Stimulated activated CD4-positive, alpha-beta T cell treated with anti-CD3 and anti-CD28 coated beads, TNF-alpha, amount 100 ng/mL, for 4 hours (primary cell): ENCODE measurements at places on chromosomes 2 and 18.

DNA sequence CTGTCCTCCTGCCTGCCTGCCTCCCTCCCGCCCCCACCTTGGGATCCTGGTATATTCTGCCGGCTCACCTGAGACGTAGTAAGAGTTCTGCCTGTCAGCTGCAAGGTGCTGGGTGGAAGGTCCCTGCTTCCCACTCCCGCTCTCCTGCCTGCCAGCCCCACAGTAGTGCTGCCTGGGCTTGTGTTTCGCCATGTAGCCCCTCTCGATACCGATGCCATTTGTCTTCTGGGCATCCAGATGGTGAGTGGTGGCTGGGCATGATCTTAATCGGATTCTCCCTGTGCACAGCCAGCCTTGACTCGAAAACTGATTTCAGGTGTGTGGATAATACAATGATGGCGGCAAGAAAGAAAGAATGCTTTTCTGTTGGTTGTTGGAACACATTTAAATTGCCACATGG, 184.9 kb downstream of the AGAP1 start:
- no peak for DNase-seq

DNA sequence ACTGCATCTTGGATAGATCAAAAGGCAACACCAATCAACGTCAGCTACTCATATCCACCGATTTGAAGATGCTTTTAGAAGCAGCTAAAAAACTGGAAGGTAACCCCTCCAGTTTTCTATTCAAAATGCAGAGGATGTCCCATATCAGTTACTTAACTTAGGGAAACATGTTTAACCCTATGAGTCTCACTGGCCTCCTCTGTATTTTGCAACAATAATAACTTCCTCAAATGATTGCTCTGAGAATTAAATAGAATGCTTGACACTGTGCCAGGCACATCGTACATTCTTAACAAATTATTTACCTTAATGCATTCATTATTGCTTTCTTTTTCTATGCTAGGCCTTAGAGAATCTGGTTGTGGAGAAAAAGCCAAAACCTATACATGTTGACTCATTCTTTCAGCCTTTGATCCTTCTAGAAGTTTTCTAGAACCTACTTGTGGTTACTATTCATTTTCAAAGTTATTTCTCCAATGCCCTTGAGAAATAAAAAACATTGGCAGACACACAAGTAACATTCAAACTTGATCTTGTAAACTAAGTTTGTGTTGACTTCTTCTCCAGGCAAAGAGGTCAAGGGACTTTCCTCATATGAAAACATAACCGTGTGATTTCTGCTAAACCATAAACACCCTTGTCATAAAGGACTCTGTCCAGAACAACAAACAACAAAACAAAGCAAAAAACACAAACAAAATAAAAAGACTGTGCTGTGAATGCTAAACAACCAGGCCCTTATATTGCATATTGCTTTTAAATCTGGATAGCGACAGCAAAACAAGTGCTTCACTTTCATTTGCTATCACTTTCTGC, 4.6 kb downstream of the DOCK10 start:
- DNase-seq: no peak

DNA sequence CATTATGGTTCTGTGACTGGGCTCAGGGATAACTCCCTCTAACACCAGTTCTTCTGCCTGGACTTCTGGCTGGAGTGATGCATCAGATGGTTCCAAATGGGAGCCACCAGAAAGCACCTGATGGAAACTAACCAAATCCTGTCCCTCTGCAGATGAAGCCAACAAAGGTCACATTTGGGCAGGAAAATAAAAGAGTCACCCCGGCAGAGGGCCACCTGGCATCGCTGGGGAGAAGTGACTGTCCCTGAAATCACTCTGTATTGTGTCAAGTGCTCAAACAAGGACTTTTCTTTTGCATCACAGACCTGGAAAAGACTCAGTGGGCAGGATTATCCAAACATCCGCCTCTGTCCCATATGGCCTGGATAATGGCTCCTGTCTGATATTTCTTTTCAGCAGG, 47.5 kb downstream of the DNER start:
- no peak for DNase-seq

- no peak for DNase-seq
Observed at GRCh38 chr18:61935362-61935761, 42.6 kb upstream of the RNF152 start.

- no peak for DNase-seq
Observed at GRCh38 chr2:161030260-161031063, 129.8 kb upstream of the TANK start.

GRCh38 chr2:14557916-14558315, 74.6 kb upstream of the LRATD1 start:
- DNase-seq: no peak

- DNase-seq: no peak
Observed at GRCh38 chr2:102250278-102250821, 61.0 kb upstream of the IL1RL1 start.

GRCh38 chr2:132448771-132449170, 32.2 kb downstream of the GPR39 start:
- DNase-seq: no peak

GRCh38 chr18:44683556-44683955, 2.9 kb downstream of the SETBP1 start:
- no peak for DNase-seq

- DNase-seq: no peak
Observed at GRCh38 chr18:1746131-1746530, 825.2 kb downstream of the METTL4 start.

DNA sequence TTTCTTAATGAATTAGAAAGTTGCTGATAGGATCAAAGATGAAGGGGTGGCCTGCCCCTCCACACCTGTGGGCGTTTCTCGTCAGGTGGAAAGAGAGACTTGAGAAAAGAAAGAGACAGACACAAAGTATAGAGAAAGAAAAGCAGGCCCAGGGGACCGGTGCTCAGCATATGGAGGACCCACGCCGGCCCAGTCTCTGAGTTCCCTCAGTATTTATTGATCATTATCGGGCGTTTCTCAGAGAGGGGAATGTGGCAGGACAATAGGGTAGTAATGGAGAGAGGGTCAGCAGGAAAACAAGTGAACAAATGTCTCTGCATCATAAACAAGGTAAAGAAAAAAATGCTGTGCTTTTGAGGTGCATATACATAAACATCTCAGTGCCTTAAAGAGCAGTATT, 144.3 kb downstream of the CCDC102B start:
- no peak for DNase-seq

- no peak for DNase-seq
Observed at GRCh38 chr2:140737006-140737405, 1393.8 kb downstream of the LRP1B start.
